ENCODE measurements at places on chromosomes 13 and 19.

GRCh38 chr19:15402411-15403150, 16.2 kb downstream of the AKAP8L start:
- no peak for DNase-seq

GRCh38 chr13:73082471-73082870, 23.7 kb downstream of the KLF5 start:
- DNase-seq = no peak

- DNase-seq = no peak
Measured at GRCh38 chr13:50319635-50320255, 304.5 kb downstream of the KCNRG start.

DNA sequence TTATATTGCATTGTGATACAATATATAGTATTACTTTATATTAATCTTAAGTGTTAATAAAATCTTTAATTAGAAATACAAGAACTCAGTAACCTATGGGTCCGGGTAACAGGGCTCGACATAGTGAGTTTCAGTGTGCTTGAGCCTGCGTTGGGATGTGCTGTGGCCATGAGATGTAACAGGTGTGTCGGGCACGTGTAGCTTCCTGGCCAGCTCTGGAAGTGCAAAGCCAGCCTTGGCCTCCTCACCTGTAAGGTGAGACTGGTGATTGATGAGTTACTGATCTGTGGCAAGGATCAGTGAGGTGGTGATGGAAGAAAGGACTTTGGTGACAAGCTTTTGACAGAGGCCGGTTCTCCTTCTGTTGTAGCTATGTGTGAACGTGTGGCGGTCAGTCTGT, 19.2 kb downstream of the ATP4B start:
- no peak for DNase-seq

- DNase-seq = no peak
Measured at GRCh38 chr19:6718741-6719539, 1.5 kb downstream of the C3 start.

DNA sequence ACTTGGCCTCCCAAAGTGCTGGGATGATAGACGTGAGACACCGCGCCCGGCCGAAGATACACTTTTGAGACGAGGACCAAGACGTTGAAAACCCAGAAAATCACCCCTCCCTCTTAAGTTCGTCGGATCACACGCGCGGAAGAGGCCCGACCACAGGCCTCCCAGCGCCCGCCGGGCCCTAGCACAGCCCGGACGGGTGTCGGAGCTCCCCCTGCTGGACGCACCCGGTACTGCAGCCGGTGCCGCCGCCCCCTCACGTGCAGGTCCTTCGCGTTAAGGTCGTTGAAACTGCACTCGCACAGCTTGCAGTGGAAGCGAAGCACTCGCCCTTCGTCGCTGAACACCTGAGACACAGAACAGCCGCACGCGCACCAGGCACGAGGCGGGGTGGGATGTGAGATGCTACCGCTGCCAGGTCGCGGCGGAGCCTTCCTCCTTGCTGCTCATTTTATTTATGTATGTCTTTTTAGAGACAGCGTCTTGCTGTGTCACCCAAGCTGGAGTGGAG, 35.7 kb upstream of the MATK start:
- DNase-seq = peak; percentile 57

DNA sequence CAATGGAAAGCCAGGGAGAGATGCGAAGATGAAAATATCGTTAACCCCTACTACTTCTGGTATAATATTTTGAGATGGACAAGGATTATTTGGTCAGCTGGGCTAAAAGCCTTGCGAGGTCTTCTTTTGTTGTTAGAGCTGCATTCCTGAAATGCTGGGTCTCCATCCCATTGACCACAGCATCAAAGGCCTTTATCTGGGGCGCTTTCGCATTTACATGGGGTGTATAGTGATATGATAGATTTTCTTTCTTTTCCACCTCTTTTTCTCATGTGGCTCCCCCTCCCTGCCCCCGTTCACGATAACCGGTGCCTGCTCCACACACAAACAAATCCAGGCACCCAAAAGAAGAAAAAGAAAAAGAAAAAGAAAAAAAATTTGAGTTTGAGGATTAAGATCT, 77.5 kb downstream of the ZNF536 start:
- no peak for DNase-seq

DNA sequence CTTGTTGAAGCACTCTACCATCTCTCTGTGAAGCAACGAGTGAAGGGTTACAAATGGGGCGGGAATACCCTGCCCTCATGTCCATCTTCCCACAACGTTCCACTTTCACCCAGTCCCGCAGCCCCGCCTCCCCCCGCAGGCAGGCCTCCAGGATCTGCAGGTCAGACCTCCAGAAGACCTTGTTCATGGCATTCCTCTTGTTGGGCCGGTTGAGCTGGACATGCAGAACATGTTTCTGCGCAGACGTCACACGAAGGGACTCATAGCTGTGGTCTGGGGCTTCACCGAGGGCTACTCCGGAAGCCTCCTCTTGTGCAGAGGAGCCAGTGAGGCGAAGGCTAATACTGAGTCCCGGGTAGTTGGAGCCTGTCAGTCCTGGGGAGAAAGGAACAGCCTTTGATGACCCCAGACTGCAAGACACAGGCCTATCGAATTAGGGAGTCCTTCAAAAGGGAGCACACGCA, 420 bp downstream of the ECH1 start:
- no peak for DNase-seq
